Left ventricle myocardium inferior (tissue), 1 donor: ENCODE measurements at places on chromosomes 12 and 14.

DNA sequence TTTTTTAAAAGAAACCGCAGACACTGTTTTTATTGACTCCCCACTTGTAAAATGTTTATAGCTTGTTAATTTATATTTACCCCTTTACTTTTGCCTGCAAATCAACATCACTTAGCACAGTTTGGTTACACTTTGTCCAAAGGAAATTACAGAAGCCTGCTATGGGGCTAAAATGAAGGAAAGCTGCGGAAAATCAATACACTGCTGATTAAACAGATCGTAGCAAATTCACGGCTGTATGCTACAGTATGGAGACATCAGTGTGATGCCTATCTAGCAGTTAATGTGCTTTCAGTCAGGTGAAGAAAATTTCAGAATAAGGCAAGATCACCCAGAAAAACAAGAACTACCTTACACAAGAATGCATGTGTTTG lies 110.0 kb downstream of the FOXG1 start:
- no peak for DNase-seq

GRCh38 chr12:15131431-15131830 lies 89.8 kb downstream of the RERG start:
- no peak for DNase-seq

DNA sequence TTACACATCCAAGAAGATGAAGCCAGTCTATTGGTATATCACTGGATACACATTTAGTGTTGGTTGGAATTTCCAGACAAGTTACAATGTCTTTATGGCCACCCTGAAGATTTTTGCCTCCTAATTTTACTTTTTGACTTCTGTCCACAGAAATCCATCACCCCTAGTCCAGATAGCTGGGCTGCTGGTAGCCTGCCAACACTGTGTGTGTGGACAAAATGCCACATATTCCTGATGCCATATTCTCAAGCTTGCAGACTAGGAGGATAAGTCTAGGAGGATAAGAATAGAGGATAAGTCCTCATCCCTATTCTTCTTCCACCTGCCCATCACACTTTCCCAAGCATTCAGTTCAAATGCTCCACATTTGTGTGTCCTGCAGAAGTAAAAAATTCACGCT lies 4.6 kb downstream of the ESR2 start:
- DNase-seq: no peak

GRCh38 chr12:52660934-52661499 lies 9.0 kb upstream of the KRT2 start:
- DNase-seq: no peak

GRCh38 chr12:118842866-118843265 lies 138.5 kb upstream of the SRRM4 start:
- DNase-seq: no peak

GRCh38 chr12:42240131-42240750 lies 2.2 kb upstream of the YAF2 start:
- DNase-seq: no peak

DNA sequence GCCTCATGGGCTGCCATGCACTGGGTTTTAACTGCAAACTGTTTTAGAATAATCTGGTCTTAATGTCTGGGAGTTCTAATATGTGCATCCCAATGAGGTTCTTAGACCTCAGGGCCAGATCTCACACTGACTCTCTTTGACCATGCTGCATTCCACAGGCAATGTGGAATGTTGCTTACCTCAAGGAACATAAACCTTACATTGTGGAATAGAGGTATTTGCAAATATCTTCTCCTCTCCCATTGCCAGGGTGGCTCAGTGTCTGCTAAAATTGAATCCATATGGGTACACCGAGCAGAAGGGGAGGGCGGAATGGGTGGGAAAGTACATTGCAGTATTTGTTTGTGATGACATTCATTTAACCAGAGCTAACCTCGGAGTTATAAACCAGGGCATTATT lies 78.6 kb downstream of the CHST11 start:
- DNase-seq: no peak

GRCh38 chr14:100842799-100843198 lies 16.9 kb downstream of the MEG3 start:
- no peak for DNase-seq

DNA sequence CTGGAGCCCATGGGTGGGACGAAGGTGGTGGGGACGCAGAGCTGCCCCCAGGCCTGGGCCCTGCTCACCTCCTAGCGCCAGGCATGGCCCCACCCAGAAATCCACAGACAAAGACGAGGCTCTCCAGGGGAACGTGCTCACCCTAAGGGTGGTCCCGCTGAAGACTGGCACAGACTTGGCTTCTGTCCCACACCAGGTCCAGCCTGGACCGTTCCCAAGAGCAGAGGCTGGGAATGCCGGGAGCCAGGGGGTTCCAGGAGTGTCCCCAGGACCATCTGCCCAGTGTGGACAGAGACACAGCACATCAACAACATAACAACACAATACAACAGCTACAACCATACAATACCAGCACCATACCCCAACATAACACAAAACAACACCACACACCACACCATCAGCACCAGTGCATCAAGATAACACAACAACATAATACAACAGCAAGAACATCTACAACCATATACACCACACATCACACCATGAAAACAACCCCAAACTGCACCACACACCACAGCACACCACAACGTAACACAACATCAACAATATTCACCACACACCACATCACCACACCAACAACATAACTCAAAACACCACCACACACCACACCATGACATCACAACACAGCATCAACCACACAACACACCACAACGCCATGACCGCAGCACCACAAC lies 329.6 kb downstream of the ADGRD1 start:
- DNase-seq: no peak

GRCh38 chr12:122951406-122951805 lies 14.9 kb downstream of the ABCB9 start:
- DNase-seq: no peak

DNA sequence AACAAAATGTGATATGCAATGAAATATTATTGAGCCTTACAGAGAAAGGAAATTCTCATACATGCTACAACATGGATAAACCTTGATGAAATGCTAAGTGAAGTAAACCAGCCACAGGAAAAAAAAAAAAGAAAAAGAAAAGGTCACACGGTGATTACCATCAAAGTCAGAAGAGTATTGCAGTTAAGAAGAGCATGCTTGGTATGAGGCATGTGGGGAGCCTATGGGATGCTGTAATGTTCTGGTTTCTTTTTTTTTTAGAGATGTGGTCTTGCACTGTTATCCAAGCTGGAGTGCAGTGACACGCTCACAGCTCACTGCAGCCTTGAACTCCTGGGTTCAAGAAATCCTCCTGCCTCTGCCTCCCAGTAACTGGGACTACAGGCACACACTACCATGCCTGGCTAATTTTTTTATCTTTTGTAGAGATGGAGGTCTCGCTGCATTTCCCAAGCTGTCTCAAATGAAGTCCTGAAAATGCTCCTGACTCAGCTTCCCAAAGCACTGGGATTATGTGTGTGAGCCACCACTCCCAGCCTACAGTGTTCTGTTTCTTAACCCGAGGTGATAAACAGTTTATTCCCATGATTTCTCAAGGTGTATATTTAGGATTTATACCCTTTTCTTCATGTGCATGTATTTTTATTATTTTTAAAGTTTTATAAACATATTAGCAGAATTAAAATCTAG lies 96.2 kb downstream of the SEC23A start:
- no peak for DNase-seq

DNA sequence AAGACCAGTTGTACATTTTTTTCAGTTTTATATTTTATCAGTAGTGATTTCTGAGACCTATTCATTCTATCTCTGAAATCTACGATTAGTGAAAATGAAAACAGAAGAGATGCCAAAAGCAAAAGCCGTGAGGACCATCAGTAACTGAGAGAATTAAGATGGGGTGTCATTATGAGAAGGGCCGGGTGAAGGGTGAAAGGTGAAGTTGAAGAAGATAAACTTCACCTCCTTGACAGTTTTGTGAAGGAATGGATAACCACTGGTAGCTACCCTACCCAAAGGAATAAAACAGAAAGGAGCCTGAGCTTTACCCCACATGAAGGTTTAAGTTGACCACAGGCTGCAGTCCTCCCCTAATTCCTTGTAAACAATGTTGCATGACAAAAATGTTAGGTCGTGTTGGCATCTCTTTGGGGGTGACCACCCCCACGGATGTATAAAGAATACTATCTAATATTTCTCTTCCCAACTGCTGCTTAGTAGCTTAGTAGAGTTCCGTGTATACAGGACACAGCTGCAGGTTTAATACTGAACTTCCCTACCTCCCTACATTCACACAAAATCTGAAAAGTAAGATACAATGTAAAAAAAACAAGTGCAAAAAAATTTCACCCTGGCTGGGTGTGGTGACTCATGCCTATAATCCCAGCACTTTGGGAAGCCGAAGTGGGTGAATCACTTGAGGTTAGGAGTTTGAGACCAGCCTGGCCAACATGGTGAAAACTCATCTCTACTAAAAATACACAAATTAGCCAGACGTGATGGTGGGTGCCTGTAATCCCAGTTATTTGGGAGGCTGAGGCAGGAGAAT lies 23.9 kb downstream of the GPR19 start:
- DNase-seq: no peak

DNA sequence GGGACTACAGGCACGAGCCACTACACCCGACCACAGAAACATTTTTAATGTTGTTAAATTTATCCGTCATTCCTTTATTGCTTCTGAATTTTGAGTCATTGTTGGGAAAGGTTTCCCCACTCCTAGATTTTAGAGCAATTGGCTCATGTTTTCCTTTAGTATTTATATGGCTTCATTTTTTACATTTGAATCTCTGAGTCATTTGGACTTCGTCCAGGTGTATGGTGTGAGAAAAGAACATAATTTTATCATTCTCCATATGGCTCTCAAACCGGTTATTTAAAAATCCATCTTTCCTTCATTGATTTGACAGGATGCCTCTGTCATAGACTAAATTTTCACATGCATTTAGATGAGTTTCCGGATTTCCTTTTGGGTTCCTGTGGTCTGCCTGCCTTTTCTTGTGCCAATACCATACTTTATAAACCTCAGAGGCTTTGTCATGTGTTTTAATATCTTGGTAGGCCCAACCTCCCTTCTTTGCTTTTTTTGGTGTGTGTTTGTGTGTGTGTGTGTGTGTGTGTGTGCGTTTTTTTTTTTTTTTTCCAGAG lies 30.9 kb downstream of the LRTM2 start:
- DNase-seq: no peak

DNA sequence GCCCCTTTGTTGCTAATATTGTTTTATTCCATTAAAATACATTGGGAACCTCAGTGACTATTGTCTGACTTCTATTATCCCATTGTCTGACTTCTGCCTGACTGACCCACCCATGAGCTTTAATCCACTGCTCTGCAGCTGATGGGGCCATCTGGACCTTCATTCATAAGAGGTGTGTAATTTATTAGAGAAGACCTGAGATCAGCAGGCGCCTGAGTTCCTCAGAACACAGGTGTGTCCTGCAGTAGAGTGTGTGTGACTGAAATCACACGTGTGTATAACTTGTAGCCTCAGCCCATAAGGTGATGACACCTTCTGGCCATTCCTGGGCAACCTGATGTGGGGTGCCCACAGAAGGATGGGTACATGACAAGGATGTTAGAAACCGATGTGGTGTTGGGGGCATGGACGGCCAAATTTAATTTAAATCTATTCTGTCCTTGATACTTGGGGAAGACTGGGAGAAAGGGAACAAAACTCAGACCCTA lies 821.0 kb downstream of the TMEM121 start:
- no peak for DNase-seq
